ENCODE measurements at places on chromosomes 7 and 10. TPM values are rescaled to one million over a fixed set of nuclear protein-coding genes. Genes with fewer than 3 reads are reported as not detected.
A peak's percentile ranks its signal among the peaks of the same experiment; 100 is the strongest.

GPC2 gene
- total RNA-seq, result 6.2 TPM

DNA sequence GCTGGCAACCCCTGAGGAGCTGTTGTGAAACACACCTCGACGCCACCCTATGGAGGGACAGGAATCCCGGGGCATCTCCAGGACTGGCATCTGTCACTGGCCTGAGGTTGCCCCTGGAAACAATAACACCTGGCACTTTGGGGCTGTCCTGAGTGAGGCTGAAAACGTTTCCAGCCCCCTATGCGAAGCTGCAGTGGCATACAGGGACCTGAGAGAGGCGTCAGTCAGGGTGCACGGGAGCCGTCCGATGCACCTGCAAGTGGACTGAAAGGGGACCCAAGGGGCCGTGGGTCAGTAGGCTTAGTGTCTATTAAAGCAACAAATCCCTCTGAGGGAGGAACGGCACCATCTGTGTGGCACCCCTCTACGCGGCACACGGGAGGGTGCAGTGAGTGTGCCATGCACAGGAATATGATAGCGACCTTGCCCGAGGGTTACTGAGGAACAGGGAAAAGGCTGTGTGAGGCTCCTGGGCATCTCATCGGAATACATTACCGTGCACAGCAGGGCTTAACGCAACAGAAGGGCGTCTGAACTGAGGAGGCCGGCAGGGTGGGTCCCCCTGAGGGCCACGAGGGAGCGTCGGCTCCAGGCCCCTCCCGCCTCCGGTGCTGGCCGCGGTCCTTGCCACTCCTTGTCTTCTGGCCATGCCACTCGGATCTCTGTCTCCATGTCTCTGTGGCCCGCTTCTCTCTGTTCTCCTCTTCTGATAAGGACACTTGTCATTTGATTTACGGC is 50.4 kb downstream of the FOXL3 start:
- DNase-seq, result no peak

DNA sequence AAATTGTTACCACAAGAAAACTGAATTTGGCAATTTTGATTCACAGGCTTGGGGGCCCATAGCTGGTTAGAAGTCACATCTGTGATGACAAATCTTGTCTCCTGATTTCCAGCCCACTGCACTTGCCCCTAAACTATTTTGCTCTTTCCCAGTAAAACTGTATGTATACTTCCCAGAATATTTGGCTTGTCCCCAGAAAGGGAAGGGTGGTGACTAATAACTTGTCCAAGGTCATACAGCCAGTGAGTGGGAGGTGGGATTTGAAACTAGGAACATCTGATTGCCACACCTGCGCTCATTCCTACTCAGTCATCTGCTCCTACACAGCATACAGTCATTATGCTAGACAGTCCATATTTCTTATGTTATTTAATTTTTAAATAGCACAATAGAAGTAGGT is 304.5 kb downstream of the SDHAF3 start:
- DNase-seq, result no peak

DNA sequence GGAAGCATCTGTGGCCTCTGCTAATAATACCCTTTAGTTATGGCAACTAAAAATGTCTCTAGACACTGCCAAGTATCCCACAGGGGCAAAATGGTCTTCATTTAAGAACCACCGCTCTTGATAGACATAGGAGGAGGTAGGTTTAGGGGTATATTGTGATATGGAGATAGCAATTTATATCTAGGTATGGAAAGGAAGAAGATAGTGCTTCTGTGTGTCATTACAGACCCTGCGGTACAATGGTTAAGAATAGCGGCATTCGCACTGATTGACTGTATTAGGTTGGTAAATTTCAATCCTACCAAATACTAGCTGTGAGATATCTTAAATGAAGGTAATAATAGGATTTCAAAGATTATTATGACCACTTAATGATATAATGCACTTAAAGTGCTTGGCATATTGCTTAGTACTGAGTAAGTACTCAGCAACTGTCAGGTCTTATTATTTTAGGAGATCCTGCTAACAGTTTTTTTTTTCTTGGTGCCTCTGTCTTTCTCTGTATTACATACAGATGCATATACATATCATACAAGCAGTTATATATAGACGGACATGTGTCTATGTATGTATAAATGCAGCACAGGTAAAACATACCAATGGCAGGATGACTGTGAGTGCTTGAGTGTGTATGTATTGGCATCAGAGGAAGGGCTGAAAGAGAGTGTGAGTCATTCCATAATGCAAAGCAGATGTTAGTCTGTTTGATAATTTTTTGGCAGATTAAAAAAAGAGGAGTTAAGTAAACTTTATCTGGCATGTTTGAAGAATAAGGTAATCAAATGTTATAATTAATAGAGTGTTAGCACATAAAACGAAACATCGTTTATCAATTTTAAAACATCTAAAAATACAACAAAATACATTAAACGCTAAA is 50.0 kb upstream of the ITGB8 start:
- no peak for DNase-seq

NME8 gene
- not detected for total RNA-seq

DNA sequence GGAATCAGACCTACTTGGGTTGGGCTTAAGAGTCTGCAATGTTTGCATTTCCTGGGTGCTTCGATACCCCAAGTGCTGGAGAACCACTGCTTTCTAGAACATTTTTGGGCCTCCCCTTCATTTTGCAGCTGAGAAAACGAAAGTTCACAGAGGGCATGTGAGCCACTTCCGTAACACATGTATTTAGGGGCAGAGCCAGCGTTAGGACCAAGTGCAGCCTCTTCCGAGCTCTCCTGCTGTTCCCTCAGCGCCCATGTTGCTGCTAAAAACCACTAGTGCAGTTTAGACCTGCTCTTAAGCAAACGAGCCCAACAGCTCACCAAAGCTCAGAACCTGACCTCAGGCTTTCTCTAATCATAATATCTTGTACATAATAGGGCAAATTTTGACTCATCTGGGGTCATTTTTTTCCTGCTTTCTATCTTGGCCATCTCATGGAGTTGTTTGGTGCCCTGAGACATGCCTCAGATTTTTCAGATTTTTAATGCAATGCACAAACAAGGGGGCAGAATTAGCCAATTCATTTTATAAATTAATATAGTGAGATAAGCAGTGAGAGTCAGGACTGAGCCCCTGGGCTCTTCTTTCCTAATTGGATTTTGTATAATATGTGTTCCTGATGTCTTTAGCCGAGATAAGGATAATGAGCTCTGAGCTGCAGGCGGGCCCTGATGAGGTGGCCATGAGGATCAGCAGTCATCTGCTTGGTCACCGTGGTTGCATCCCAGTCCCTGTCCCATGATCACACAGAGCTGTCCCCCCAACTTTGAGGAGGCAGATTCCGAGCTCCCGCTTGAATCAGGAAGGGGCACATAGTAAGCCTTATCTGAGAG is 12.9 kb downstream of the BAG3 start:
- peak; percentile 76 for DNase-seq

- no peak for DNase-seq
These were observed 100.8 kb downstream of the C10orf90 start for GRCh38 chr10:126569513-126570244.

DNA sequence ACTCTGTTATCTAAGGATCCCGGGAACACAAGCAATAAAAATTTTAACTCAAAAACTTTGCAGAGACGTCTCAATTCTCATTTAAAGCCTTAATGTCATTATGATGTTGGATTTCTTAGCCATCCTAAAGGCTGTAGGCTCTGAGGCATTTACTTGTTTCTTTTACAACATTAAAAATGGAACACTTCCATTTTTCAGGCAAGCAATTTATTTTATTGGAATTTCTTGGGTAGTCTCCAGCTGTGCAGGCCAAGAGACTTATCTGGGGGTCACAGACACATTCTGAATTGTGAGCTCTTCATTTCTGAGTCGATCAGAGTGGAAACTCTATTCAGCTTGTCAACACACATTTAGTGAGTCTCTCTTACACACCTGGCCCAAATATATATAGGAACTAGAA is 48.0 kb upstream of the KIF5B start:
- DNase-seq, result no peak

DNA sequence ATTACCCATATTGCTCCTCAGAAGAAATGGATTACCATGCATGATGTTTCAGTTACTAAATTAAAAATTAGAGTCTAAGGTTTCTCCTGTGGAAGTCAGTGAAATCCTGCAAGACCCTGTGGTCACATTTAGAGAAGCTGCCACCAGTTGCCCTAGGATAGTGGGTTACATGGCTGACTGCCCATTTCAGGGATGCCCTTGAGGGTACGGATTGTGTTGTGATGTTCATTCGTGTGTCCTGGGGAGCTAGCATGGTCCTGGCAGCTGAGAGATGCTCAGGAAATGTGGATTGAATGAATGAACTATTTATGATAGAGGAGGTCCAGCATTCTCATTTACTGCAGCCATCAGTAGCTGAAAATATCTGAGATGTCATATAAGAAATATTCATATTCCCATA is 55.1 kb downstream of the TMEM178B start:
- DNase-seq, result no peak

- peak; percentile 92 for DNase-seq
These were observed at the start of gene STAMBPL1 for GRCh38 chr10:88879534-88880281. Gene STAMBPL1 (plus strand): TSS chr10:88880245. CDS start chr10:88901709, 21,464 bp downstream.

GRM3 gene
- not detected for total RNA-seq

SPDYE2 gene
- total RNA-seq, result 0.29 TPM

DNA sequence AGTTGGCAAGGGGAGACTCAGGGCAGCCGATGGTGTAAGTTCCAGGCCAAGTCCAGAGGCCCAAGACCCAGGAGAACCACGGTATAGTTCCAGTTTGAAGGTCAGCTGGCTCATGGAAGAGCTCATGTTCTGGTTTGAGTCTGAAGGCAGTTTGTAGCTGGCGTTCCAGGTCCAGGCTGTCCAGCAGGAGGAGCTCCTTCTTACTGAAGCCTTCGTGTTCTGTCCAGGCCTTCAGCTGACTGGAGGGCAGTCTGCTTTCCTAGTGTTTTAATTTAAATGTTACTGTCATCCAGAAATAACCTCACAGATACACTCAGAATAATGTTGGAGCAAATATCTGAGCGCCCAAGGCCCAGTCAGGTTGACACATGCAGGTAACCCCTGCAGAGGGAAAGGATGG is 4.2 kb downstream of the SUN1 start:
- no peak for DNase-seq

FXYD4 gene
- total RNA-seq, result 0.37 TPM

DNA sequence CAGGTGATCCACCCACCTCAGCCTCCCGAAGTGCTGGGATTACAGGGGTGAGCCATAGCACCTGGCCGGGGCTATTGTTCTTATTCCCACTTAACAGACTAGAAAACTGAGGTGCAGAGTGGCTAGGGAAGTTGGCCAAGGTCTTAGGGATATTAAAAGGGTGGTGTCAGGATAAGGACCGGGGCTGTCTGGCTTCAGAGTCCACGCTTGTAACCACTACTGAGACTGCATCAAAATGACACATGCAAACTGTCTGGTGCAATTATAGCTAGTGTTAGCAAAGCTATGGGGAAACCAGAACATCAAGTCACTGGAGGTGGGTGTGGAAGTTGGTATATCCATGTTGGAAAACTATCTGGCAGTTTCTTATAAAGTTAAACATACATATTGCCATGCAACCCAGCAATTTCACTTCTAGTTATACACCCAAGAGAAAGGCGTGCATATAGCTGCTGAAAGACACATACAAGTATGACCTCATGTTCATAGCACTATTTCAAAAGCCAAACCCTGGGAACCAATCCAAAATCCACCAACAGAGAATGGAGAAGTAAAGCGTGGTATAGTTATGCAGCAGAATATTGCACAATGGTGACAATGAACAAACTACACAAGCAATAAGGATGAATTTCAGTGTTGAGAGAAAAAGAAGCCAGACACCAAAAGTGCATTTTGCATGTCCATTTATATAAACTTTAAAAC is 33.9 kb upstream of the EEPD1 start:
- DNase-seq, result no peak

- no peak for DNase-seq
These were observed 173.4 kb upstream of the CTBP2 start for GRCh38 chr10:125333769-125334168.

GRCh38 chr10:59373071-59373470 is 10.7 kb upstream of the FAM13C start:
- DNase-seq, result no peak

GRCh38 chr10:118626953-118627352 is 31.5 kb upstream of the PRLHR start:
- DNase-seq, result no peak

DNA sequence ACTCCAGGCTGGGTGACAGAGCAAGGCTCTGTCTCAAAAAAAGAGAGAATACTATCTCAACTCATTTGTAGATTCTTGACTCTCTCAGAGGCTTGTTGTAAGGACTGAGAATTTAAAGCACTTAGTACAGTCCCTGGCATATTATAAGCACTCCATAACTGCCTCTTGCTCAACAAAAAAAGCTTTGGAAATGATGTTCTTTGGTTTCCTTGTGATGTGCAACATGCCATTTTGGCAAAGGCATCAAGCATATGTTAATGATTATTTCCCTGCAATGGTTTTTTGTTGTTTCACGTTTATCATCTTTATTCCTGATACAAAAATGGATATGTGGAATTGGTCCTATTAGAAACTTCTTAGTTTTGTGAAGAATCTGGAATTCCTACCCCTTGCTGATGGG is 15.7 kb downstream of the NOLC1 start:
- no peak for DNase-seq

DNA sequence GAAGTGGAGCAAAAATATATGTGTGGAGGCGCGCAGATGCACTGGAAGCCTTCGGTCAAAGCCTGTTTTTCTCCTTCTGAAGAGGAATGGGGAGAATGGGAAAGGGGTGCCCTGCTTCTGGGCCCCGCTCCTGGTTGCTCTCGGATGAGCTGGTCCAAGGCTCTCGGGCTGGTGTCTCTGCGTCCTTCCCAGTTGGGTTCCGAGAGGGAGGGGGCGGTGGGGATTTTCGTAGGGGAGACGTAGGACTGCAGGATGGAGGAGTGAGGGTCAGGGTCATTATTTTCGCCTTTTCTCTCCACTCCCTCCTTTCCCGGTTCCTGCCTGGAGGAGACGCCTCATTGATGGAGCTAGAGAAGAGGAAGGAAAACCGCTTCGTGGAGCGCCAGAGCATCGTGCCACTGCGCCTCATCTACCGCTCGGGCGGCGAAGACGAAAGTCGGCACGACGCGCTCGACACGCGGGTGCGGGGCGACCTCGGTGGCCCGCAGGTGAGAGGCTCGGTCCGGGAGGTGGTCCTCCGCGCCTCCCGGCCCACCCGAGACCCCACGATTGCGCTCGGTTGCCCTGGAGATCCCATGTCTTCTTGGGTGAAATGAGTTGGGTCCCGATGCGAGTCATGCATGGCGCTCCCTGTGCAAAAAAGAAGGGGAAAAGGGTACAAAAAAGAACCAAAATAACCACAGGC is 790 bp downstream of the ADAM22 start:
- peak; percentile 48 for DNase-seq

DNA sequence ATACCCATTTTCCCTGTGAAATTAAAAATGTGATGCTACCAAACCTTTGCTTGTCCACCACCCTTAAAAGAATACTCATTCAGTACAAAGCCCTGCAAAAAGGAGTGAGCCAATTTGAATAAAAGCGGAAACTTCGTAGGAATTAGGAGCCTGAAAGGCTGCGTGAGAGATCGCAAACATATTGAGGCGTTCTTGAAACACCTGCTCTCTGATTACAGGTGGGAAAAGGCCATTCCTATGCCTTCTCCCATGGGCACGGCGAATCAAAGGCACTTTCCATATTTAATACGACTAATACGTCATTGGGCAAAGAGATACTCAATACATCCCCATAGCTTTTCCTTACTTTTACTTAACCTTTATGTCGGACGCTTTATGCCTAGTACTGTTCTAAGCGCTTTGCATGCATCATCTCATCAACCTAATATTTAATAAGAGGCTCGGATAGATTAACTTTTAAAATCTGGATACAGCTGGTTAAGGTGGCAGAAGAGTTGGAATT is 30.9 kb upstream of the KMT2E start:
- no peak for DNase-seq
